ENCODE measurements at places on chromosomes 7 and 10. TPM values are rescaled to one million over a fixed set of nuclear protein-coding genes. Genes with fewer than 3 reads are reported as not detected.

DNA sequence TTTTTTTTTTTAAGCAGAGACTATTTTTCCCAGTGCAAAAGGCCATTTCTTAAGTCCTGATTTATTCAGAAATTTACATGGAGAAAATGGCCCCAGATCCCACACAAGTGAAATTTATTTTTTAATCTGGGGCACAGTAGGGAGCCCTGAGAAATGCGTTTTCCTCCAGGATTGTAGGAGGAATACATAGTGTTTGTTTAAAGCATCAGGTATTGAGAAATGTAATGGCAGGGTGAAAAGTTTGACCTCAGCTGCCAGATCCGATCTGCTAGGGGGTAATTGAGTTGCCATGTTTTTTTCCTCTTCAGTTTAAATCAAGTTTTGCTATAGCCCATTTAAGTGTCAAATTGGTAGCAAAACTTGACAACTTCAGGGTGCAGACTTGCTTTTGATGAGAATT lies 110.0 kb downstream of the LRMDA start:
- no peak for DNase-seq

- DNase-seq: peak; percentile 90
These were observed 15.9 kb upstream of the SLC25A16 start for GRCh38 chr10:68543004-68543918.

GRCh38 chr10:128160297-128160711 lies 34.1 kb upstream of the MKI67 start:
- no peak for DNase-seq

DNA sequence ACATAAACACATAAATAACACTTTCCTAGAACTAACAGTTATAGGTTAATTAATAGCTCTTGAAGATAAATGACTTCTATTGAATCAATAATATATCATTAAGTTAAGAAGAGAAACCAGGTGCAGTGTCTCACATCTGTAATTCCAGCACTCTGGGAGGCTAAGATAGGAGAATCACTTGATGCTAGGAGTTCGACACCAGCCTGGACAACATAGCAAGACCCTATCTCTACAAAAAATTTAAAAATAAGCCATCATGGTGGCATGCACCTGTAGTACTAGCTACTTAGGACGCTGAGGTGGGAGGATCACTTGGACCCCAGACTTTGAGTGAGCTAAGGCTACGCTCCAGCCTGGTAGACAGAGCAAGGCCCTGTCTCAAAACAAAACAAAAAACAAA lies 38.8 kb downstream of the AKR1D1 start:
- no peak for DNase-seq

DNA sequence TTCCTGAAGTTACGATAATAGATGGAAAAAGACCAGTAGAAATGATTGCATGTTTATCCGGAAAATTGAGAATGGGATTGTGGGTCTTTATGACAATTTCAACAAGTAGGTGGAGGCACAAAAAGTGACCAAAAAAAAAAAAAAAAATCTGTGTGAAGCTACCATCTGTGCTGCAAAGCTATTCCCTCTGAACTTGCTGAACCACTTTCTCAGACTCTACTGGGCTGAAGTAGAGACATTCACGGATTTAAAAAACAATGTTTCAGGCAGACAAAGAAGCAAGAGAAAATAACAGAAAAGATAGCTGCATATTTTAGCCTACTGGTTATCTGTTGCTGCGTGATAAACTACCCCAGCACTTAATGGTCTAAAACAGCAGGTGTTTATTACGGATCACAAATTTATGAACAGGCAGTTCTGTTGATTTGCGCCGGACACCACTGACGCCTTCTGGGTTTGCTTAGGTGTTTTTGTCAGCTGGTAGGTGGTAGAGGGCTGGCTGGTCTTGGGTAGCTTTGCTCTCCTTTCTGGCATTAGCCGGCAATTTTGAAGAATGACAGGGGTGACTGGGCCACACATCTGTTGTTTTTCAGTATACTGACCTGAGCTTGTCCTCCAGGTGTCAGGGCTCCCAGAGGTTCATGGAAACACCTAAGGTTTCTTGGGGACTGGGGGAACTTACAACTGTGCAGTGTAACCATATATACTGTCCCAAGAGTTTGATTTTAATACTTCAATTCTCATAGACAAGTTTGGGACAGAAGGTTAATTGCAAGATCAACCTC lies 665.1 kb downstream of the CCSER2 start:
- DNase-seq: no peak

- no peak for DNase-seq
These were observed 250.3 kb downstream of the STK31 start for GRCh38 chr7:23960361-23960760.

The SLC26A5 gene
- not detected for total RNA-seq

The ACSL5 gene
- total RNA-seq: 1.7 TPM

The ADAMTS14 gene
- total RNA-seq: 1.8 TPM

The UNC5B gene
- 36.0 TPM for total RNA-seq

The PILRA gene
- 0.33 TPM for total RNA-seq

All from fibroblast of lung (primary cell).